ENCODE measurements at places on chromosomes 1 and 21.

DNA sequence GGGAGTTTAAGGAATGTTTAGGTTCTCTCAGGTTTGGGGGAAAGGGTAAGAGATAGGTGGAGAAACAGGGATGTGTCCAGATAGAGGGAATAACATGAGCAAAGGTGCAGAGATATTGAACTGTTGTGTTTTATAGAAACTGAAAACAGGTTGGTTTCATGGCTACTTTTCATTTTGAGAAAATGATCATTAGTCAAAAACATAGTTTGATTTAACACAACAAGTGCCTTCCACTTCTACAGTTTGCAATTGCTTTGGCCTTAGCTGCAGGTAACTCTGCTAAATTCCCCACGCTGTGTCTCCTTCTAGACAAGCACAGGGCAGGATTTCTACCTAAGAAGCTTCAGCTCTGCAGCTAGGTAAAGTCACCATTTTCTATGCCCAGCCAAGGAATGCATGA lies 124.9 kb downstream of the RGS2 start:
- no peak for DNase-seq

- DNase-seq = no peak
Measured at GRCh38 chr1:5658340-5659316, 333.6 kb downstream of the NPHP4 start.

GRCh38 chr1:41662765-41663437 lies 178.4 kb upstream of the EDN2 start:
- peak; percentile 84 for DNase-seq

DNA sequence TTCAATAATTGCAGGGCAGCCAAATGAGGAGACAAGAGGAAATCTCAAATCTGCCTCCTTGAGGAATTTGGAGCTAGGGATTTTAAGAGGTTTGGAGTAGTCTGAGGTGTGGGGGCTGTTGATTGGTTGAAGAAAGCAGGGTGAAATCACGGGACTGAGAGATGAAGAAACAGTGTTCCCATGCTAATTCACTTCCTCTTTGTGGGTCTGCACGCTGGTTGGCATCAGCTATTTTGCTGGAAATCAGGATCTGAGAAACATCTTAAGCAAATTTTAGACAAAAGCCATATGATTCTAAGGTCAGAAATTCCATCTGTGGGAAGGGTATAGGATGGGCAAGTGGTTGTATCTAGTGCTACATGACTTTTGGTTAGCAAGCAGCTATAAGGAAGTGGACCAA lies 107.1 kb upstream of the PAXBP1 start:
- no peak for DNase-seq

DNA sequence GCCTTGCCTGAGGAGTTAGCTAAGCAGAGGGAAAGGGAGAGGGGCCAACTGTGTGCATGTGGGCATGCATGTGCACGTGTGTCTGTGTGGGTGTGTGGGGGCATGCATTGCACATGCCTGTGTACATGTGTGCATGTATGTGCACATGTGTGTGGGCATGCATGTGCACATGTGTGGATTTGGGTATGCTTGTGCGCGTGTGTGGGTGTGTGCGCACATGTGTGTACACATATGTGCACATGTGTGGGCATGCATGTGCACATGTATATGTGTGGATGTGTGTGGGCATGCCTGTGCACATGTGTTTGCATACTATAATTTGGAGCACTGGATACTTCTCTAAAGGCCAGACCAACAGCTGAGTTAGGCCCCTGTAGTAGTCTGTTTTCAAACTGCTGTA lies 350.0 kb downstream of the PRDM2 start:
- no peak for DNase-seq

DNA sequence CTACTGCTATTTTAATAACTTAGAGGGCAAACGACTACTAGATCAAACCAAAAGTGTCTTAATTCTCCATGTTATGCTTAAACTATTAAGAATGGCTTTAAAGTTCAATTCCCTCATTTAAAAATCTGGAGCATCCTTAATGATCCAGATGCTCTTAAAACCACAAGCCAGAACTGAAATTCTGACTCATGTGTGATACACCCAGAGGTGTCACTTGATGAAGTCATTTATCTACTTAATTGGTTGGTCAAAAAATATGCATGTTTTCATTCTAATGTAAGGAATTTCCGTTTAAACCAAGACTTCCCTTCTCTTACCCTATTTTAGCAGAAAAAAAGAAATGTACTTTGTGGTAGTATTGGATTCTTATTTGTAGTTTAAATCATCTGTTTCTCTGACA lies 1261.2 kb upstream of the B3GALT2 start:
- DNase-seq = peak; percentile 75

GRCh38 chr1:156747742-156748669 lies 3.5 kb downstream of the HDGF start:
- DNase-seq = no peak

DNA sequence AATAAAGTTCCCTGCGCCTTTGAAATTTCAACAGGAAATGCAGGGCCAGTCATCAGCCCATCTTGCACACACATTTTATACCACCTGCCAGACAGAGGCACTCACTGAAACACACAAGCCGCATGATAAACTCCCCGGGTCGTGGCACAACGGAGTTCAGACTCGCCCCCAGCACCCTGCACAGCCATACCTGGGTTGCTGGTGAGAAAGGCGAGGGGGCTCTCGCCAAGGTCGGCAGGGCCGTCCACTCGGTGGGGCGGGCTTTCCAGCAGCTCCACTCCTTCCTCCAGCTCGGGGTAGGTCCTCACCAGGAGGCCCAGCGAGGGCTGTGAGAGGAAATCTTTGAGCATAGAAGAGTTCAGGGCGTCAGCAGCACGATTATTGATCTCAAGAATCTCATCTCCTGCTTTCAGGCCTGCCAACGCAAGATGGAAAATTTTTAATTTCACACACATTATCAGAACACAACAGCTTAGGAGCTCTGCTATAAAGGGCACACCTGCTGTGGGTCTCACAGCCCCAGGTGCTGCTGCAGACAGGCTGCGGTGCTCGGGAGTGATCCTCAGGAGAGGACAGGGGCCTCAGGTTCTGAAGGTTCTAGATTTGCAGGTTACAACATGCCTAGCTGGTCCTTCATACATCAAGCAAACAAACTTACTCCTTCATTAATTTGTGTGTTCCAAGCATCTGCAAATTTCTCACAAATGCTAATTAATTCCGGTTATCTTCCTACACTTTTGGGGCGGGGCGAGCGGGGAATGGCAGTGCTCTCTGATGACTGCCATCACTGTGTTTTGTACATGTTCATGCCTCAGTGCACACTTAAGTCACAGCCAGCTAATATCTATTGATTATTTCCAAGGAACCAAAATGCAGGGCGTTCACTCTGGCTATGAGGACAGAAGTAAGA lies 144.2 kb upstream of the KRTAP19-8 start:
- no peak for DNase-seq

DNA sequence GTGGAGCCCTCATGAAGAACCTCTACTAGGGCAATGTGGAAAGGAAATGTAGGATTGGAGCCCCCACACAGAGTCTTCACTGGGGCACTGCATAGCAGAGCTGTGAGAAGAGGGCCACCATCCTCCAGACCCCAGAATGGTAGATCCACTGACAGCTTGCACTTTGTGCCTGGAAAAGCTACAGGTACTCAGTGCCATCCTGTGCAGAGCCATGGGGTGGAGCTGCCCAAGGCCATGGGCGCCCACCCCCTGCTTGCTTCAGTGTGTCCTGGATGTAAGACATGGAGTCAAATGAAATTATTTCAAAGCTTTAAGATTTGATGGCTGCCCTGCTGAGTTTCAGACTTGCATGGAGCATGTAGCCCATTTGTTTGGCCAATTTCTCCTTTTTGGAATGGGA lies 17.2 kb upstream of the TSHB start:
- DNase-seq = no peak

DNA sequence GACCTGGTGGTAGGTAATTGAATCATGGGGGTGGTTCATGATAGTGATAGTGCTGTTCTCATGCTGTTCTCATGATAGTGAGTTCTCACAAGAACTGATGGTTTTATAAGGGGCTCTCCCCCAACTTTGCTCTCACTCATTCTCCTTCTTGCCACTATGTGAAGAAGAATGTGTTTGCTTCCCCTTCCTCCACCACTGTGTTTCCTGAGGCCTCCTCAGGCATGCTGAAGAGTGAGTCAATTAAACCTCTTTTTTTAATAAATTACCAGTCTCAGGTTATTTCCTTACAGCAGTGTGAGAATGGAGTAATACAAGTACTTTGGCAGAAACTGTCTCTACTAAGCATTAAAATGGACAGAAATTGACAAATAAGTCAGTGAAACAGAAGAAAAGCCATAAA lies 21.6 kb downstream of the RAB3GAP2 start:
- no peak for DNase-seq

- DNase-seq = no peak
Measured at GRCh38 chr1:154951901-154952657, 3.8 kb downstream of the PBXIP1 start.

DNA sequence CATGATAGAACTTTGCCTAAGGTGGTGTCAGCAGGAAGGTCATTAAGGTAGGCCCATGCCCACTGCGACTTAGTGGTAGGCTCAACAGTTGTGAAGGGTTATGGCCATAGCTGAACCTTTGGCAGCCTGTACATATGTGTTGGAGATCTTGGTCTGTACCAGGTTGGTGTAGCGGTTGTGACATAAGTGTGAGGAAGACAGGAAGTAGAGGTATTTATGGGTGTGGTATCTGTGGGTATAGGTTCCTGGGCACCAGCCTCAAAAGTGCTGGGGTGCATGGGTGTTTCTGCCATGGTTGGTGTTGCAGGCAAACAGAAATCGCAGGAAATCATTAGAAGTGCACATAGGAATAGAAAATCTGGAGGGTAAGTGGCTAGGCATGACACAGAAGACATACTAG lies 18.6 kb upstream of the LRIF1 start:
- no peak for DNase-seq

DNA sequence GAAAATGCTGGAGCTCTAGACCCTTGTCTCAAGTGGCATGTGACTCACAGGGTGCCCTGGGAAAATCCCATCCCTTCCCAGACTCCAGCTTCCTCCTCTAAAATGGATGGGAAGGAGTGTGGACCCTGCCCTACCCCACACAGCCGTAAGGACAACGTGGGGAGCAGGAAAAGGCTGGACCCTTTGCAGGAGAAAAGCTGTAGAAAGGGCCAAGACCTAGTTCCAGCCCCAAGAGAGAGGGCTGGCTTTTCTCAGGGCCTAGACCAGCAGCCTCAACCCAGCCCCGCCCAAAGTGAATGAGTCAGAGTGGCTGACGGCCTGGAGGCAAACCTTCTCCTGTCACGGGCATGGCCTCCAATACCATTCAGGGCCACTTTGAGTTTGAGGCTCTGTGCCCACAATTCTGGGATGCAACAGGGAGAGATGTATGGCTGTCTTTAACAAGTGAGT lies 1.1 kb downstream of the LAMB3 start:
- DNase-seq = peak; percentile 69

Measured in fibroblast of skin of scalp (primary cell).